ENCODE measurements at places on chromosomes 13 and 19.

GRCh38 chr13:64074971-64075474 lies 2659.4 kb upstream of the PCDH20 start:
- no peak for DNase-seq

- DNase-seq, result no peak
Measured at GRCh38 chr13:40502236-40502635, 164.2 kb downstream of the FOXO1 start.

DNA sequence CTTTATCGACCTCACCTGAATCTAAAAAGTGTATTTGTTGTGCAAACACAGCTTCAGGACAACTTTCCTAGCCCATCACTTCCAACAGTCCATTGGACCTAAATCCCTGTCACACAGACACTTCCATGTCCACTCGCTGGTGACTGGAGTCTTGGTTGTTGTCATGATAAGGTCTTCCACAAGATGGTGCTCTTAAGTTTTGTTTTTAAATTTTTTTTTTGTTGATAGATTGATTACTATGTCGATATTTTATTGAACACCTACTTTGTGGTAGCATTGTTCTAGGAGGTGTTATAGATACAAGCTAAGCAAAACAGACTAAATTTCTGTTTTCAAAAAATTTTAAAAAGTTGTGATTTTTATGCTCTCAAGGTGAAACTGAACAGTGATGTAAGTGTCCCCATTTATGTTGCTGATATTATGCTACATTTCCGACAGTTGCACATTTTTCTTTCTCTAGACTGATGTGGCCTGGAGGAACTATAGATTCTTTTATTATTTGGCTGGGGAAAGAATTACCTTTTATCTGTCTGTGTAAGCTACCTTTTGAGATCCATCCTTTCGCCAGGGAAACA lies 8.1 kb upstream of the ERICH6B start:
- no peak for DNase-seq

GRCh38 chr19:42403586-42403985 lies 13.5 kb upstream of the CNFN start:
- DNase-seq, result no peak

DNA sequence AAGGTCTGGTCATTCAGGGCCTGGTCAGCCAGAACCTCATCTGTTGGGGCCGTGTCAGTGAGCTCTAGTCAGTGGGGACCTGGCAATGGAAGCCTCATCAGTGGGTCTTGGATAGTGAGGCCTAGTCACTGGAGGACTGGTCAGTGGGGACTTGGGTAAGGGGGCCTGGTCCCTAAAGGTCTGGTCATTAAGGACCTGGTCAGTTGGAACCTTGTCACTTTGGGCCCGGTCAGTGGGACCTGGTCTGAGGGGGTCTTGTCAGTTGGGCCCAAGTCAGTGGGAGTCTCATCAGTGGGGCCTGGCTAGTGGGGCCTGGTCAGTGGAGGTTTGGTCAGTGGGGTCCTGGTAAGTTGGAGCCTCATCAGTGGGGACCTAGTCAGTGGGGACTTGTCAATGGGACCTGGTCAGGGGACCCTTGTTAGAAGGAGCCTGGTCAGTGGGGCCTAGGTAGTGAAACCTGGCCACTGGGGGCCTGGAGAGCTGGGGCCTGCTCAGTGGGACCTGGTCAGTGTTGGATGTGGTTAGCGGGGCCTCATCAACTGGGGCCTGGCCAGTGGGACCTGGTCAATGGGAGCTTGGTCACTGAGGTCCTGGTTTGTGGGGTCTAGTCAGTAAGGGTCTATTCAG lies 43.7 kb upstream of the TPM4 start:
- no peak for DNase-seq

DNA sequence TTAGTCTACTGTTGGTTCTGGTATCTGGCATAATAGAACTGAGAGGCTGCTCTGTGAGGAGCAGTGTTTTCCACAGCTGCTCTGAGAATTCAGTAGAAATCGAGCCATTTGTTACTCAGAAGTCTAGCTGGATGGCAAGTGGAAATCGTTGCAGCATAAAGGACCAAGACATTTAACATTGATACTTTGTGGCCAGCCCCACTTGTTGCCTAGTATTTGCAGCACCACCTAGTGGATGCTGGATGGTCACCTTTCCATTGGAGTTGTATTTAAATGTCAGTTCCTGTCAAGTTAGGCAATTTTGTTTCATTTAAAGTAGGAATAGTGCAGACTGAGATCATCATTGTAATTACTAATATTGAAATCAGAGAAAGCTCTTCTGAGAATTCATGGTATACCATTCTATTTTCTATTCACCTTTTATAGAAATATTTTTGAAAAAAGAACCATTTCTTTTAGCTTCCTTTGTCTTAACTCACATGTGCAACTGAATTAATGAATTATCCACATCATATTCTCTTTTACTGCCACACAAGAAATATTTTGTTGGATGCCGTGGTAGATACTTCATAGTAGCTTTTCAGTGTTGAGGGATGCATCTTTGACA lies 64.6 kb downstream of the PDS5B start:
- peak; percentile 75 for DNase-seq

DNA sequence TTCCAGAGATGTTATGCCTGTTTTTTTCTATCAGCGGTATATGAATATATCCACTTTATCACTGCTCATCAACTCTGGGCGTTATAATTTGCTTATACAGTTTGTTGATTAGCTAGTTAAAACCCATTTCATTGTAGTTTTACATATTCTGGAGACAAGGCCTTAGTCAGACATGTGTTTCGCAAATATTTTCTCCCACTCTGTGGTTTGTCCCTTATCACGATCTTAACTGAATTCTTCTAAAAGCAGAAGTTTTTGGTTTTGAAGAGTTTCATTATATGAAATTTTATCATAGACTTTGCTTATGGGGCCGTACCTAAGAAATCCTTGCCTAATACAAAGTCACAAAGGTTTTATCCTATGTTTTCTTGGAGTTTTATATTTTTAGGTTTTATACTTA lies 84.6 kb downstream of the FRY start:
- no peak for DNase-seq

GRCh38 chr13:31786011-31786410 lies 46.7 kb downstream of the RXFP2 start:
- no peak for DNase-seq

- no peak for DNase-seq
Measured at GRCh38 chr13:49954674-49955455, 18.7 kb upstream of the SPRYD7 start.
